ENCODE measurements at places on chromosomes 16 and 17.

GRCh38 chr16:11716336-11716735 lies 26.3 kb downstream of the TXNDC11 start:
- no peak for DNase-seq

- DNase-seq = no peak
Measured at GRCh38 chr16:51129105-51129504, 22.0 kb downstream of the SALL1 start.

- DNase-seq = no peak
Measured at GRCh38 chr16:26665166-26665939, 401.4 kb upstream of the C16orf82 start.

GRCh38 chr17:60652454-60653247 lies 25.0 kb upstream of the BCAS3 start:
- no peak for DNase-seq

- no peak for DNase-seq
Measured at GRCh38 chr17:15236281-15237105, 28.6 kb downstream of the PMP22 start.

All from stimulated activated CD8-positive, alpha-beta memory T cell treated with anti-CD3 and anti-CD28 coated beads, Interleukin-15, amount 100 ng/mL, for 4 hours (primary cell).